AG04449 (cell line): ENCODE measurements at places on chromosomes 7 and 10.

DNA sequence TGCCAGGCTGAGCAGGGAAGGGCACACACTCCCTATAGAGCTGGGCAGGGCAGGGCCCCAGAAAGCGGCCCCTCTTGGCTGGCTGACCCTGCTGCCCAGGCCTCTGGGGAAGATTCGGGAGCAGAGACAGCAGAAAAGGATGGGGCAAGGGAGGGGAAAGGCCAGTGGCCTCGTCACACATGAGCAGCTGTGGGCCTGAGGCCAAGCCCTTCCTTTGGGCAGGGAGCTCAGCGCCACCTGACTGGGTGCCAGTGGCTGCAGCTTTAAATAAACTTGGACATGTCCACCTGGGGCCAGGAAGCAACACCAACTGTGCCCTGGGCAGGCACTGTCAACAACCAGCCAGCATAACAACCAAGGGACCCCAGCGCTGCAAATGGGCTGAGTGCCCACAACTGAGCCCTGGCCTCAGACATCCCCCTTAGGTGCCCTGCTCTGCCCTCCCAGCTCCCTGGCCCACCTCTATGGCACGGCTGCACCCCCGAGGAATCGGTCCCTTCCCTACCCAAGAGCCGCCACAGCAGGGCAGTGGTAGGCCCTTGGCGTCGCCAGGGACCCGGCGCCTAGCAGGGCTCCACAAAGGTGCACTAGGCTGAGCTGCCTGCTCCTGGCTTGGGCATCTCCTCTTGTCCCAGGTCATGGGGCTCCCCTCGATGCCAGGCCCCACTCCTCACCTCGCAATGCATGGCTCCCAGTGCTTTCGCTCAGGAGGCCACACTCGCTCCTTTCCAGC, 2.6 kb downstream of the CAMK2B start:
- DNase-seq, result no peak

GRCh38 chr7:71385330-71385729, 253.4 kb downstream of the GALNT17 start:
- DNase-seq, result no peak

GRCh38 chr7:55288070-55288824, 76.9 kb upstream of the LANCL2 start:
- DNase-seq, result no peak

DNA sequence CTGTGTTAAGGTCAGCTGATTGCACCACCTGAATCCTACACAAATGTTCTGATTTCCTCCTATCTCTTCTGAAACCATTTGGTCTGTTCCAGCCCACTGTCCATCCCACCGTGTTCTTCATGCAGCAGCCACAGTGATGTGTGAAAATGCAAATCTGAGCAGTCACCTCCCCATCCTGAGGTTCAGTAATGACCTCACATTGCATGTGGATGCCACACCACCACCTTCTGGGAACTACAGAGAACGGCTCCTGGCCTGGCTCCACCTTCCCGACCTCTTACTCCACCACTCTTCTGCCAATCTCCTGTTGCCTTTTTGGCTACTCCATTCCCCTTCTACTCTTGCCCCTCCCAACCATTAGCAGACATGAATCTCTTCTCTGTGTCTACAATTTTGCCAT, 244.4 kb downstream of the TNS3 start:
- DNase-seq, result no peak

DNA sequence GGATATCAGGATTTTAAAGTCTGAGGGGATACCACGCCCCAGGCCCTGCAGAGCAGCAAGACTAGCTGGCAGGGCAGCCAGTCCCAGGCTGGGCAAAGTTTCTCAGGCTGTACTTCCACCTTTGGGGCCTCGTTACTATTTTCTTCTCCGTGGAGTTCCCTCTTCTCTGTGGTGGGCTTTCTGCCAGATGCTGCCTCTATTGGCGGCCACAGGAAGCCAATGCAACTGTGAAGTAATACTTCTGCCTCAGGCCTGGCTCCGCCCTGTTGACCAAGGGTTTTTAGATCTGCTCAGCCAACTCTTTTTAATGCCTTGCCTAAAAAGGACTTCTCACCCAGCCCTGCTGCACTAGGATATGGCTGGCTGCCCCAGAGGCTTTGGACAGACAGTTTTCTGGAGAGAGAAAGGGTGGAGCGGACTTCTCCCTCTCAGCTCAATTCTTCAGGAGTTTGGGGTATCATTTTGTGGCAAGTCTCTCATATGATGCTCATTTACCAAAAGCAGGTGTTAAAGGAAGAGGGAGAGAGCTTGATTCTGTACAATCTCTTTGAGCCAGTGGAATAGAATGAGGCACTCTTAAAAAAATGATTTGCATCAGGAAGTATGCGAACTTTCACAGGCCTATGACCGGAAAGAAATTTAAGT, 67.4 kb downstream of the HHEX start:
- DNase-seq, result peak; percentile 26

DNA sequence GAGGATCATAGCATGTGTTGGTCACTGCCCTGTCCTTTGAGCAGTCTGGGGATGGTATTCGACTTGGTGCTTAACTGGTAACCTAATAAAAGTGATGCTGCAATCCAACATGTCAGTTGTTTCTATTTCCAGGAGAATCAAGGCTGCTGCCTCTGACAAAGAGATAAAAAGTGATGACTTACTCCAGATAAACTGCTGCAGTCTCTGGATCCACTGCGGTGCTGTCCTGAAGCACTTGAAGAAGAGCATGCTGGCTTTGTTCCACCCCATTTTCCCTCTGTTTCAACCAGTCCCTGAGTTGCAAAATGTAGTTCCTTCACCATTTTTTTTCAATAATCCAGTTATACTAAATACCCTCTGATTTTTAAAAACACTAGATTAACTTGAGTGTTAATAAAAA, 403.5 kb upstream of the ANKRD30A start:
- no peak for DNase-seq

GRCh38 chr7:150953061-150953997, 24.8 kb downstream of the KCNH2 start:
- no peak for DNase-seq

- DNase-seq, result no peak
These were observed 332.6 kb downstream of the SH2D4B start for GRCh38 chr10:80870282-80870681.

GRCh38 chr10:84296091-84296981, 32.1 kb upstream of the CCSER2 start:
- peak; percentile 85 for DNase-seq

DNA sequence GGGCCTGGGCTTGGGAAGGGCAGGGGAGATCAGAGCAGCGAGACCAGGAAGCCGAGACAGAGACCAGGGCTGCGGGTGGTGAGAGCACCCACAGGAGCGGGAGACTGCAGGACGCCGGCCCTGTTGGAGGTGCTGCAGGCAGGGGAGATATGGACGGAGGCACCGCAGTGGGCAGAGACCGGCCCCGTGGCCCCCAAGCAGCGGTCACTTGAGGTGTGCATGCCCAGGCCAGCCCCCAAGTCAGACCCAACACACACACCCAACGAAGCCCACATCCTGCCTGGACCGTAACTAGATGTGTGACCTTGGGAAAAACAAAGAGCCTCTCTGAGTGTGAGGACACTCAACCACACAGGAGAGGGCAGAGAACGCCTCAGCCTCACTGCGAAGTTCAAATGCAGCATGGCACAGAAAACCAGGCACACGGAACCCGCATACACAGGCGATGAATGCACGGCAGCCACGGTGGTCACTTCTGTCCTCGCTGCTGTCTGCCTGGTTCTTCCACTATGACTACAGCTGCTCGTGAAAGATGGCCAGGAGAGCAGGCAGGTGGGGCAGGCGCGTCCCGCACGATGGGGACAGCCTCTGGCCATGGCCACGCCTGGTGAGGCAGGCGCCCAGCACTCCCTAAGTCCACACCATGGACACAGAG, 214.7 kb downstream of the MAD1L1 start:
- no peak for DNase-seq

GRCh38 chr10:5585517-5586206, 60.9 kb downstream of the CALML3 start:
- DNase-seq, result no peak

DNA sequence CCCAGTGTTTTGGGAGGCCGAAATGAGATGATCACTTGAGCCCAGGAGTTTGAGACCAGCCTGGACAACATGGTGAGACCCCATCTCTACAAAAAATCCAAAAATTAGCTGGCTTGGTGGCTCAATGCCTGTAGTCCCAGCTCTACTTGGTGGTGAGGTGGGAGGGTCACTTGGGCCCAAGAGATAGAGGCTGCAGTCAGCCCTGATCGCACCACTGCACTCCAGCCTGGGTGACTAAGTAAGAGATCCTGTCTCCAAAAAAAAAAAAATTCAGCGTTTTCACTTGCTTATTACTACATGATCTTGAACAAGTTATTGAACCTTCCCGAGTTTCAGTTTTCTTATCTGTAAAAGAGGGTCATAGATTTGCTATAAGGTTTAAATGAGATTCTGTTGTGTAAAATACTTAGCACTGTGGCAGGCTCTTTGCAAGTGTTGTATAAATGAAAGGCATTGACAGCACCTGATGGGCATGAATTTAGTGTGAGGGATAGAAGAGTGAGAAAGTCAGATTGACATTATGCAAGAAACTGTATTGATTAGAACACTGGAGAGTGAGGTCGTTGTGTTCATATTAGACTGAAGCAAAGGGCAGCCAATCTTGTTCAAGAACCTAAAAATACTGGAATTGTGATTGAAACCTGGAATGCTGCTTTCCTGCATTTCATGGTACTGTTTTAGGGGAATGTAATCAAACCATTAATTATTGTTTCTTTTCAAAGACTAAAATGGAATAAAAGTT, 136.8 kb downstream of the LCOR start:
- DNase-seq, result no peak

- no peak for DNase-seq
These were observed 1189.2 kb downstream of the TYW1 start for GRCh38 chr7:68185631-68186456.

DNA sequence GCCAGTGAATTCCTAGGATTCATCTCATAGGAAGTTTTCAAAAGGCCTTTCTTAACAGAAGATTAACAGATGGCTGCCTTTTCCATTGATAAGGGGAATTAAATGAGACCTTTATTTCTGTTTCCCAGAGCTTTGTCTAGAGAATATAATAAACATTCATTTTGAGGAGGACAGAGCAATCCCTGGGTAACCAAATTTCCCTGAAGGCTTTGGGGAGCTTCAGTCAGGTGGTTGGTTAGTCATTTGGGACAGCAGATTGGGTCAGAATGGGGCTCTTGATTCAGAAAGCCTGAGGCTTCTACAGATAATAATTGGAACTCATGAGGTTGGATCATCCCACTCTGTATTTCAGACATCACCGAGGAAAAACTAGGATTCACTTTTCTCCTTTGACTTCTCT, 21.8 kb downstream of the MXI1 start:
- no peak for DNase-seq

- no peak for DNase-seq
These were observed 105.0 kb upstream of the DGKB start for GRCh38 chr7:15007507-15007906.

DNA sequence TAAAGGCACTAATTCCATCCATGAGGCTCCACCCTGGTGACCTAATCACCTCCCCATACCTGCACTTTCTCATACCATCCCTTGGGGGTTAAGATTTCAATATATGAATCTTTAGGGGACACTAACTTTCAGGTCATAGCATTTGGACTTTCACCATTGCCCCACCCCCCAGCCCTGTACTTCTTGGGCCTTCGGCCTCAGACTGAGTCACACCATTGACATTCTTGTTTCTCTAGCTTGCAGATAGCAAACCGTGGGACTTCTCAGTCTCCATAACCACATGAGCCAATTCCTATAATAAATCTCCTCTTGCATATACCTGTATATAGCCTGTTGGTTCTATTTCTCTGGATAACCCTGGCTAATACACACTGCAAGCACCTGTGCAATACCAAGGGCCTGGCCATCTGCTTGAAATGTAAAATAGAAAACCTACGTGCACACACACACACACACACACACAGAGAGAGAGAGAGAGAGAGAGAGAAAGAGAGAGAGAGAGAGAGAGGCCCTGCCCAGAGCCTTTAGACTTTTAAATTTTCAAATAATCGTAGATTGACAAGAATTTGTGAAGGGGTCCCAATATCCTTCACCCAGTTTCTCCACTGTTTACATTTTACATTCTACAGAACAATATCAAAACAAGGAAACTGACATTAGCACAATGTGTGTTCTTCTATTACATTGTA, 25.3 kb downstream of the ANXA8 start:
- peak; percentile 33 for DNase-seq

GRCh38 chr7:18341756-18342155, 153.8 kb upstream of the HDAC9 start:
- DNase-seq, result no peak

- no peak for DNase-seq
These were observed 138.9 kb downstream of the PKD1L1 start for GRCh38 chr7:47809387-47809786.

DNA sequence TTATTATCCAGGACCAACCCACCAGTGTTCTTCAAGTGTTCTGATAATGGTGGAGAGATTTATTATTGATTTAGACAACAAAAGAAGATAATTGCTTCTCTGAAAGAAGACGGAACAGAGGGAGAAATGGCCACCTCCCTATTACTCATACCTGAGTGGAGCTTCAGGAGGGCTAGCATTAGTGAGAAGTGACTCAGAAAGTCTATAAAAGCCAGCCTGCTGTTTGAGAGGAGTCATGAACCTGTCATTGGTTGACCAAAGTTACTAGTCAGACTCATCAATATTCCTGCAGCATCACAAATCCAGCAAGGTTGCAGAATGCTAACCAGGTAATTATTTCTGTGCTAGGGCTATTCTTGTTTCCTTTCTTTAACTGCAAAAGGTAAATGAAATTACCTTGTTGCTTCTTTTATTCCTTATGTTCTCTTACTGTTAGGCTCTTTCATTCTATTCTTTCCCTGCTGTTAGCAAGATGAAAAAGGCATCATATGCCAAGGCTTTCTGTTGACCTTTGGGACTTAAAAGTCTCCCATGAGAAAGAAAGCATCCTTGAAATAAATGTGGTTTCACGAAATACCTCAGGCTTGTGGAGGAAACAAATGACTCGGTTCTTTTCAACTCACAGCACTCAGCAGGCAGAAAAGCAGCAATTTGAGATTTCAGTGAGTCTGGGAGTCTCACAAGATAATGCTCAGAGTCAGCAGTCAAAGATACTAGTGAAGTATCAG, 256.4 kb upstream of the PHYHIPL start:
- DNase-seq, result peak; percentile 59

- no peak for DNase-seq
These were observed 5.5 kb downstream of the NCOA4 start for GRCh38 chr10:46024948-46025347.

- DNase-seq, result no peak
These were observed 145.0 kb upstream of the CHST15 start for GRCh38 chr10:124238367-124238766.

DNA sequence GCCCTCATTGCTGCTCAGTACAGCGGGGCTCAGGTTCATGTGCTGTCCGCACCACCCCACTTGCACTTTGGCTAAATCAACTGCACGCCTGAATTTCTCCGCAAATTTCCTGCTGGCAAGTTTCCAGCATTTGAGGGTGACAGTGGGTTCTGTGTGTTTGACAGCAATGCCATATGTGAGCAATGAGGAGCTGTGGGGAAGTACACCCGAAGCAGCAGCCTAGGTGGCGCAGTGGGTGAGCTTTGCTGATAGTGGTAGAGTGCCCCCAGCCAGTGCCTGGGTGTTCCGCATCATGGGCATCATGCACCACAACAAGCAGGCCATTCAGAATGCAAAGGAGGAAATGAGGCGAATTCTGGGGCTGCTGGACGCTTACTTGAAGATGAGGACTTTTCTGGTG, 103.9 kb upstream of the POT1 start:
- DNase-seq, result no peak

- DNase-seq, result no peak
These were observed 199.5 kb downstream of the ELFN1 start for GRCh38 chr7:1869452-1870130.

- no peak for DNase-seq
These were observed 84.8 kb upstream of the MYO3A start for GRCh38 chr10:25849268-25849667.
